Spinal cord (tissue), 10 donors: ENCODE measurements at places on chromosomes 1 and 21. TPM values are rescaled to one million over a fixed set of nuclear protein-coding genes. Genes with fewer than 3 reads are reported as not detected.

DNA sequence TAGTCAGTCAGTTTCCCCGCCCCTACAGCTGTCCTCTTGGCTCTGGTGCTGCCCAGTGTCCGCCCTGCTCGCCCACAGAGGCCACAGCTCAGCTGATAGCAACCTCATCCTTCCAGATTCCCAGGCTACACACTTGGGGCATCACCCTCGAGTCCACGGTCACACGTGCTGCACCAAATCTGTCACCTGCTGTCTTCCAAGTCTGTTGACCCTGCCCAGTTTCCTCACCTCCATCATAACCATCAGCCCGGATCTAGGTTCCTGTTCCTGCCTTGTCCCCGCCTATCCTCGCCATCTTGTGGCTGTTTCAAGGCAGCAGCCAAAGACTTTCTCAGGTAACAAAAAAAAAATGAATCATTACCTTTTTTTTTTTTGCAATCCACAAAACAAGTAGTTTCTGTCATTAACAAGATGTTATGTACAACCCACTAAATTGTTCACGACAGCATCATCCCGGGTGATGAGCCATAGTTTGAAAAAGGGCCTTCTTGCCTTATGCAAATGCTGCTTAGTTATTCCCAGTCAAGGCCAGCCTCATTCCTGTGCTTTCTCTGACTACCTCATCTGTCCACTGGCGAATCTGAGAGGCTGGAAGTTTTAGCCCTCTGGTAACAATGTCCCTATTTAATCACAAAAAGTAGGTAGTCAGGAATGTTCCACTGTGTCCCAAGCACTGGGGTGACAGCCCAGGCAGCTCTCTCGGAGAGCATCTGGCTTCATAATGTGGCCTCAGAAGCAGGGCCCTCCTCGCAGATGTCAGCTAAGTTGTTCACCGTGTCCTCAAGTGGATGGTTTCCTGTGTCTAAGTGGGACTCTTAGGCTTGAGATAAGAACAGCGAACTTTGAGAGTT, 4.9 kb upstream of the MIIP start:
- H3K27ac ChIP-seq: no peak overlapping the region
- DNase-seq: no peak
- no peaks in the 10 kb centered on the region for H3K27me3 ChIP-seq

GRCh38 chr1:12143631-12144155, 23.1 kb upstream of the TNFRSF1B start:
- no peaks in the 10 kb centered on the region for H3K36me3 ChIP-seq
- H3K4me3 ChIP-seq: no peak overlapping the region
- H3K27me3 ChIP-seq: no peaks in the 10 kb centered on the region
- DNase-seq: no peak

DNA sequence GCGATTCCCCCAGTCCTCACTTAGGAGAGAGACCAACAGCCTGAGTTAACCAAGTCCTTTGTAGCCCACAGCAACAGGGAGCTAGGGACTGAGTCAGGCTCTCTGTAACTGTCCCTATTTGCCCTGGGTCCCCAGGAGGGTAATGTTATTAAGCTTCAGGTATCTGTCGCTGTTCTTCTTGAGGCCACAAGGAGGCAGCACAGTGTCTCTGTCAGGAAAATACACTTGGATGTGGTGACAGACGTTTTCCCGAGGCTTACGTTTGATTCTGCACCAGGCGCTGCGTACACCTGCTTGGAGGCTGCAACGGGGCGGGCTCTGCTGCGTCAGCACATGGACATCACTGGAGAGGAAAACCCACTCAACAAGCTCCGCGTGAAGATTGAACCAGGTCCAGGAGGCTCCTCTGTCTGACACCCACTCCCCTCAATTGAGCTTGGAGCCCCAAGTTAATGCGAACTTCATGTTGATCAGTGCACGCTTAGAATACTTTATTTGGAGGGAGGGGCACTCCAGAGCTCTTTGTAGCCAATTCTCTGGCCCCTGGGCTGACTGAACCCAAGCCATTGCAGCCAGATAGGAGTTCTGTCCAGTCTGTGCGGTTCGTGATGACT, 10.7 kb upstream of the ELF3 start:
- H3K4me1 ChIP-seq: no peaks in the 10 kb centered on the region
- no peak for DNase-seq
- H3K36me3 ChIP-seq: peaks cover 78% of the 10 kb centered on the region
- no peak overlapping the region for H3K27ac ChIP-seq
- H3K4me3 ChIP-seq: no peak overlapping the region

The OR2W3 gene
- total RNA-seq: 4.8 TPM

GRCh38 chr1:8373125-8373524, 55.2 kb downstream of the SLC45A1 start:
- no peak overlapping the region for H3K4me3 ChIP-seq
- peak overlapping the region; percentile 87 for H3K27ac ChIP-seq
- no peak for DNase-seq

The HSPA6 gene
- 25.8 TPM for total RNA-seq

- peaks cover 6% of the 10 kb centered on the region for H3K4me1 ChIP-seq
- no peak for DNase-seq
- H3K4me3 ChIP-seq: no peak overlapping the region
- no peak overlapping the region for H3K27ac ChIP-seq
- peaks cover 7% of the 10 kb centered on the region for H3K27me3 ChIP-seq
Observed at GRCh38 chr21:36663033-36663855, 35.7 kb upstream of the SIM2 start.

The HNRNPCL4 gene
- total RNA-seq: not detected

DNA sequence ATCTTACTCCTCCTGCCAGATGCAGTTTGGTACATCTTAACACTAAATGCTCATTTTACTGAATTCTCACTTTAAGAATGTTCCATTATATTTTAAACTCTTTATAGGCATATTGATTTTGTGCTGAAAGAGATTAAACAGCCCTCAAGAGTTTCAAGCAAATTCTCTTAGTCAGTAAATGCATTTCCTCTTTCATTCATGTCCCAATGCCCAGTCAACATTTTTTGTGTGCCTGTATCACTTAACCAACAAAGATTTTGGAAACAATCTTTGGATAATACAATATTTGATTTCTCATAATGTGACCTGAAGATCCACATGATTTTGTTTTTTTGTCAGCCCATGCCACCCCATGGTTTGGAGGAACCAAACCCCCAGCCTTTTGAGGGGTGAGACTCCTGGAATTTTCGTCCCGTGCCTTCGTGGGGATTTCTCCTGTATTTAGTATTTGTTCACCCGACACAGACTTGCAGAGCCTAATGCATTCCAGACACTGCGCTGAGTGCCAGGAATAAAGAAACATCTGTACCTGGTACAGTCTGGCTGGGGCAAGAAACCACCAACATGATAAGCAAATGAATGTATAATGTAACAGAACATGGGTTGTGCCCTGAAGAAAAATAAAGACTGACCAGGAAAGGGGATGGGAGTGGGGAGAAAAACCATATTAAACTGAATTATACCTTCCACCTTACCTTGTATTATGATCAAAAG, 47.1 kb upstream of the ETS2 start:
- H3K27ac ChIP-seq: no peak overlapping the region
- no peak for DNase-seq
- no peaks in the 10 kb centered on the region for H3K36me3 ChIP-seq
- no peaks in the 10 kb centered on the region for H3K4me1 ChIP-seq

DNA sequence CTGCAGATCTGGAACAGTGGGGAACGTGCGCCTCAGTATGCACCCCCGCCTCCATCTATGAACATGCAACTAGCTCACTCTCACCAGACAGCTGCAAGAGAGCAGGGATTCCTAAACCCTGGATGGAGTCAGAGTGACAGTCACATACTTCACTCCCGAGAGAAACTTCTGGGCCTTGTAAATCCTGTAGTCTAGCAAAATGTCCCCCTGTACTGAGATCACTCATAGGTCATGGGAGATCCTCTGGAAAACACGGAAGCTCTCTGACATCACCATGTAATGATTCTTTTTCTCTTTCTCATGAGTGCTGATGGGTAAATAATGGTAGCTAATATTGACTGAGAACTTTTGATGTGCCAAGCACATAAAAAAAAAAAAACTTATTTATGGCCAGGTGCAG, 23.4 kb upstream of the TARDBP start:
- no peak for DNase-seq
- no peak overlapping the region for H3K27ac ChIP-seq
- no peaks in the 10 kb centered on the region for H3K36me3 ChIP-seq
- H3K27me3 ChIP-seq: no peaks in the 10 kb centered on the region
- no peak overlapping the region for H3K4me3 ChIP-seq

GRCh38 chr1:177490036-177490639, 319.4 kb downstream of the BRINP2 start:
- H3K4me1 ChIP-seq: no peaks in the 10 kb centered on the region
- H3K27ac ChIP-seq: no peak overlapping the region
- H3K36me3 ChIP-seq: no peaks in the 10 kb centered on the region
- no peaks in the 10 kb centered on the region for H3K27me3 ChIP-seq
- DNase-seq: no peak
- H3K4me3 ChIP-seq: no peak overlapping the region

The LIN28A gene
- not detected for total RNA-seq

GRCh38 chr1:31243501-31244286, 4.0 kb upstream of the NKAIN1 start:
- H3K4me3 ChIP-seq: no peak overlapping the region
- H3K27me3 ChIP-seq: peaks cover 9% of the 10 kb centered on the region
- H3K36me3 ChIP-seq: no peaks in the 10 kb centered on the region

DNA sequence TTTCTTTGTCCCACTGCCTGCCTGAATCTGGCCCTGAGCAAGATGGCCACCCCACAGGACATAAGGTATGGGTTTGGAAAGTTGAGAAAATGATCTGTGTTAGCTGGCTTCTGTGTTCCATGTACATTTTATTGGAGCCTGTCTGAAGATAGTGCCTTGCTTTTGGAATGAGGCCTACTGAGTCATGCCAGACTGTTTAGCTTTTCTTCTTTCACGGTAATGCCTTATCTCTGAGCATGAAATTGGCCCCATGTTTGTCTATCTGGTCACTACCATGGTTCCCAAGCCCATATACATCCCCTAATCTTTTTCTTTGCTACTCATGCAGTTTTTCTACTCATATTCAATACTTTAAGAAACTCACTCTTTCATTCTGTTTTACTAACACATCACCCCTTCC, 85.1 kb upstream of the LMO4 start:
- H3K4me3 ChIP-seq: no peak overlapping the region
- DNase-seq: no peak
- no peaks in the 10 kb centered on the region for H3K4me1 ChIP-seq
- no peaks in the 10 kb centered on the region for H3K36me3 ChIP-seq
- no peak overlapping the region for H3K27ac ChIP-seq

- no peak overlapping the region for H3K4me3 ChIP-seq
- H3K27me3 ChIP-seq: no peaks in the 10 kb centered on the region
- DNase-seq: no peak
- H3K4me1 ChIP-seq: no peaks in the 10 kb centered on the region
Observed at GRCh38 chr21:32380940-32381339, 11.9 kb downstream of the URB1 start.

The OR2L8 gene
- total RNA-seq: 0.44 TPM

- H3K4me3 ChIP-seq: no peak overlapping the region
- H3K36me3 ChIP-seq: no peaks in the 10 kb centered on the region
- no peaks in the 10 kb centered on the region for H3K27me3 ChIP-seq
- no peak overlapping the region for H3K27ac ChIP-seq
Observed at GRCh38 chr1:88043834-88044233, 640.2 kb upstream of the PKN2 start.

DNA sequence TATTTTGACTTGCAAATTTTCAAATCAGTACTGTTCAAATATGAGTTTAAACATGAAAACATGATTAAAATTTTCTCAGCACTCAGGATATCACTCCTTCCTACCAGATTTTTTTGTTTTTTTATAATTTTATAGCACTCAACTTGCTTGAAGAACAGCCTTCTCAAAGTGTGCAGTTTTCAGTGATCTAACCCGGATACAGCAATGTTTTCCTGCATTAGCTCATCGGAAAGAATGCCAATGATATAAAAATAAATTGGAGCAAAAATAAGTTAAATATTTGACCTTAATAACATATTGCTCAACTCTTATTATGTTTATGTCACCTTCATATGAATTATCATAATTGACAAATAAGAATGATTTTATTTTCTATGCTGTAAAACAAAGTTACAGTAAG, 766.8 kb downstream of the USP25 start:
- no peaks in the 10 kb centered on the region for H3K36me3 ChIP-seq
- no peak overlapping the region for H3K4me3 ChIP-seq
- no peaks in the 10 kb centered on the region for H3K27me3 ChIP-seq
- no peak overlapping the region for H3K27ac ChIP-seq

DNA sequence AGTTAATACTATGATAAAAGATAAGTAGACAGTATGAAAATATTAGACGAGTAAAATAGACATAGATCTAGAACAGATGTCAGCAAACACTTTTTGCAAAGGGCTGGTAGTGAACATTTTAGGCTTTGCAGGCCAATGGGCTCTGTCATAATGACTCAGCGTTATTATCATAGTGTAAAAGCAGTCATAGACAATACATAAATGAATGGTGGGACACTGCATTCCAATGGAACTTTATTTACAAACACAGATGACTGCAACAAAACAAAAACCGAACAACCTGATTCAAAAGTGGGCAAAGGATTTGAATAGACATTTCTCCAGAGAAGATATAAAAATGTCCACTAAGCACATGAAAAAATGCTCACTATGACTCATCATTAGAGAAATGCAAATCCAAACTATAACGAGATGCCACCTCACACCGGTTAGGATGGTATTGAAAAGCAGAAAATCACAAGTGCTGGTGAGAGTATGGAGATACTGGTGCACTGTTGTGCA, 7.3 kb downstream of the GSTM5 start:
- H3K27ac ChIP-seq: no peak overlapping the region
- no peak overlapping the region for H3K4me3 ChIP-seq
- no peaks in the 10 kb centered on the region for H3K36me3 ChIP-seq
- DNase-seq: no peak

The CRYAA gene
- not detected for total RNA-seq

The FCGR2B gene
- 1.1 TPM for total RNA-seq

- H3K27me3 ChIP-seq: peaks cover 4% of the 10 kb centered on the region
- H3K4me1 ChIP-seq: peaks cover 9% of the 10 kb centered on the region
- no peak for DNase-seq
- no peaks in the 10 kb centered on the region for H3K36me3 ChIP-seq
Observed at GRCh38 chr1:48017716-48018115, 20.5 kb upstream of the TRABD2B start.

The PCP4 gene
- 29.4 TPM for total RNA-seq

DNA sequence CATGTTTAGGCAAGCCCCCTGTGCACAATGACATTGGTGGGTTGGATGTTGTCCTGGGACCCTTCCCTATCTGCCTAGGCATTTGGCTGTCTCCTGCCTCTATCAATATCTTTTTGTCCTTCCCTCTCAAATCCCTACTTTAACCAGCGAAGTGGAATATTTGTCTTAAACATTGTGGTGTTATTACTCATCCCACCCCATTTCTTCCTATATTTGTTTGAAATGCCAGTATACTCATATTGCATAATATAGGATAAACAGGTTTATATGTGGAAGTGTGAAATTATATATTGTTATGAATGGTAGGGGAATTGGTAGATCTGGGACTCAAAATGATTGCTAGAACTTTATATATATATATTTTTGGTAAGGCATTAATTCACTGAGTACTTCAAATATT, 80.0 kb downstream of the ADGRL2 start:
- H3K4me1 ChIP-seq: no peaks in the 10 kb centered on the region
- H3K27me3 ChIP-seq: no peaks in the 10 kb centered on the region
- no peak overlapping the region for H3K4me3 ChIP-seq

The PRKAB2 gene
- total RNA-seq: 33.9 TPM

GRCh38 chr21:44416193-44416592, 39.1 kb upstream of the LRRC3 start:
- no peaks in the 10 kb centered on the region for H3K27me3 ChIP-seq
- H3K27ac ChIP-seq: no peak overlapping the region
- peaks cover 31% of the 10 kb centered on the region for H3K36me3 ChIP-seq
- no peak overlapping the region for H3K4me3 ChIP-seq
- no peak for DNase-seq

- H3K4me3 ChIP-seq: no peak overlapping the region
- no peaks in the 10 kb centered on the region for H3K27me3 ChIP-seq
- H3K4me1 ChIP-seq: no peaks in the 10 kb centered on the region
- H3K36me3 ChIP-seq: no peaks in the 10 kb centered on the region
Observed at GRCh38 chr21:14991957-14992356, 72.8 kb downstream of the NRIP1 start.
